ENCODE measurements at places on chromosomes 6 and 20.

DNA sequence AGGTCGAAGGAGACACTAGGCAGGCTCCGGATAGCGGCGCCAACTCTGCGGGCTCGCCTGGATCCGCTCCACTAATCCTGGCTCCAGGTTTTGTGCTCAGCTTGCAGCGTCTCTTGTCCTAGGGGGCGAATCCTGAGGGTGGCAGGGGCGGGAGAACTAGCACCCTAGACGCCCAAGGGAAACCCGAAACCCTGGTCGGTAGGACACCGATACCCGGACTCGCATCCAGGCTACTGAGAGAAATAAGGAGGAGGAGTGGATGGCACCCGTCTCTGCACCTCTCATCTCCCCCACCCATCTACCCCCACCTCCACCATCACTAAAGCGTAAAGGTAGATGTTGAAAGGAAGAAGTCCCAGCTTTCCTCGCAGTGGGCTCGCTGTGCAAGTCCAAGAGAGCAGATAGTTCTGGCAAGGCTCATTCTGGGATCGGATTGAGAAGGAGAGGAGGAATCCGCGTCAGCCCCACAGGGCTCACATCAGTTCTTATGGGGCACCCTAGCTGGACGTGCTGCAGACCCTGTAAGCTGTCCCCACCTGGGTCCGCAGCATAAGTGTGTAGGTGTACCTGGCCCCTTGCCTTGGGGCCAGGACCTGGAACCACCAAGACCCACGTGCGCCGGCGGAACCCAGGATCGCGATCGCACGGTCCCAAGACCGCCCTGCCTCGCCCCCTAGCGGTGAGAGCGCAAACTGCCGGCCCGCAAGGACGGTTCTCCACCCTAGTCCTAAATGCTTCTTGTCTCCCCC lies 6.9 kb downstream of the SLC32A1 start:
- peak; percentile 56 for DNase-seq

- no peak for DNase-seq
These were observed 2.7 kb upstream of the NKAIN4 start for GRCh38 chr20:63256954-63257353.

DNA sequence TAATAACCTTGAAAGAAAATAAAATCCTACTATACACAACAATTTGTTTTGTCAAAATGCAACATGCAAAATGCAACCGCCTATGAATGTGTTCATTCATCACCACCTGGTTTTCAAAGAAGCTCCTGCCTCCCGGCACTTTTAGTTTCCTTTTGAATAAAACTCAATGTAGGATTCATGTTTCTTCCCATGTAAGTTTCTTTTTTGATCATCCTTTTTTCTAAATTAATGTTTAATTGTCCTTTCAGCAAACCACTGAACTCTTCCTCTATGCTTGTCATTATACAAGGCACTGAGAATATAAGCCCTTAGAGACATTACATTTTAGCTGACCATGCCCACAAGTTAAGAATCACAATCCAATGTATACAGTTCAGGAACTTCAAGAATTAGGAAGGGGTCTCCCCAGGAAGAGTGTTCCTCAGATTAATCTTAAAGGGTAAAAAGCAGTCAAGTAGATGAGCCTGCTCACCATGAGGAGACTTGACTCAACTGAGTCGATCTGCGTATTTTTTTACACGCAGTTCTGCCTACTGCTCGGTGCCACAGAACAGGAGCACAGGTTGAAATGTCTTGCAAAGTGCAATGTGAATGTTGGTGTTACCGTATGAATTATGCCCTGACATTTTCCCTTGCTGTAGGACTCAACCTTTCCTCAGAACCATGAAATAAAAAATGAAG lies 7.2 kb upstream of the THEMIS start:
- DNase-seq: no peak

DNA sequence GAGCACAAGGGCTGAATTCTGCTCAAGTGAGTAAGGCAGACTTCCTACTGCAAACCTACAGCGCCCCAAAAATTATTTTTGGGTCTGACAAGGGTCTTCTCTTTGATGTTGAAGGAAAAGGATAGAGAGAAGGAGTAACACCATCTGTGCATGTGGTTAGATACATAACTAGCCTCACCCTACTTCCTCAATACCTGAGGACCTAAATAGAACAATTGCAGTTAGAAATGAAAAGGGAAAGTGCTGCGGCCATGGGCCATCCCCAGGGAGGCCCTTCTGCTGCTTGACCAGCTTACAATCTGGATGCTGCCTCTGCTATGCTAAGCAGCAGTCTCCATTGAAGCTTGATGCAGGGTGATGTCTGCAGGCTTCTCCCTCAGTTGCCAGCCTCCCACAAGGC lies 63.2 kb upstream of the ARMH2 start:
- DNase-seq: no peak

- DNase-seq: no peak
These were observed 58.5 kb upstream of the CCN6 start for GRCh38 chr6:111995404-111995803.

DNA sequence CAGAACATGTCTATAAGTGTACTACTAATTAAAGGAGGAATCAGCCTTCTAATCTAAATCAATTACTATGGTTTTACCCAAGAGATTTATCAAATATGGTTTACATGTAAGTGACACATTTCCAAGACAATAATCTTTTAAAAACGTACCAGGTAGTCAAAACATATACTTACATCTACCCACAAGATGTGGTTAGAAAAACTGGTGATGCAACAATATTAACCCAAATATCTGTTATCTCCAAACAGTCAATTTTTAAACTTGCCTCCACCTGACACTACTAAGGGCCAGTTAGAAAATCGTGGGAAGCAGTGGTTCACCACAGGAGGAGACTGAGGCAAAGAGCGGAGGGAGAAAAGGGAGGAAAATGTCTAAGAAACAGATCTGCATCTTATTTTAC lies 28.0 kb downstream of the NOL7 start:
- DNase-seq: no peak

DNA sequence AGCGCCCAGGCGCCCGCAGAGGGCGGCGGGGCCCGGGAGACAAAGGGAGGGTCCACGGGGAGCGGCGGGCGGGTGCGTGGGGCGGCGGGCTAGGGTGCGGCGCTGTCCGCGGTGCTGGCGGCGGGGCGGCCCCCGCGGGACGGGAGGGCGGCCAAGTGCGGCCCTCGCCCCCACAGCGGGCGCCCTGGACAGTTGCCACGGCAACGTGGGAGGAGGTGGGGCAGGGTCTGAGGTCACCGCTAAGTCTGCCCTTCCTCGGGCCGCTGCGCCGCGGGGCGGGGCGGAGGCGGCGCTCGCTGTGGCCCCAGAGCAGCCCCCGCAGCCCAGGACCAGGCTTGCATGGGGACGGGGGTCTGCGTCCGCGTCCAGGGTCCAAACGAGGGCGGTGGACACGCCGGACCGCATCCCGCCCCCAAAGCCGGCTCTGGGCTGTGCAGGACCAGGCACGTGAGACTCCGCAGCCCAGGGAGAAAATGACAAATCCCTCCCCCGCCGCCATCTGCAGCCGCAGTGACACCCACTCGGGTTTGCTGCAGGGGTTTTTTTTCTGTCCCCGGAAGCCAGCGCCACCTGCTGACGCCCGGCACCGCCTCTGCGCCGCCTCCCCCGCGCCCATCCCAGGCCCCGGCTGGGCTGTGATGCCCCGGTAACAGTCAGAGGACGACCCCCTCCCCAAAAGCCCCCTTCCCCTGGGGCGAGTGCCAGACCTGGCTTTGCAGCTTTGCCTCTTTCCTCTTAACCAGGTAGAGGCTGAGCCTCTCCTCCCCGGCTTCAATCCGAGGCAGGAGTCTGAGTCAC lies 36.8 kb downstream of the YTHDF1 start:
- no peak for DNase-seq

DNA sequence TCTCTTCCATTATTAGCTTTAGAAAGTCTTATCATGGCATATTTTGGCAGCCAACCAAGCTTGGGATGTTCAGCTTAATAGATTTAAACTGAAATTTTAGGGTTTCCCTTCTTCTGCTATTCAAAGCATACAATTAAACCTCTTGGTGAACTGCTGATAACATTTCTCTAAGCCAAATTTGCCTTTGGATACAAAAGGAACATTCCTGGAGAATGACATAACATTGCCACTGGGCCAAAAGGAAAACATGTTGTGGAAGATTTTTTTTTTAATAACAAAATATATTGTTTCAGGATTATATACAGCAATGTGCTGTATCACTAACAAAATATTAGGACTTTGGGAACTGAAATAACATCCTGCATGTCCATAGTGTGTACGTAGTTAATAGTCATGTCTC lies 215.1 kb upstream of the TBX18 start:
- no peak for DNase-seq

GRCh38 chr6:139531148-139532115 lies 157.0 kb upstream of the CITED2 start:
- DNase-seq: no peak

GRCh38 chr6:148422085-148422484 lies 79.4 kb downstream of the SASH1 start:
- no peak for DNase-seq

- DNase-seq: no peak
These were observed 5.0 kb downstream of the LEMD2 start for GRCh38 chr6:33783781-33784520.

DNA sequence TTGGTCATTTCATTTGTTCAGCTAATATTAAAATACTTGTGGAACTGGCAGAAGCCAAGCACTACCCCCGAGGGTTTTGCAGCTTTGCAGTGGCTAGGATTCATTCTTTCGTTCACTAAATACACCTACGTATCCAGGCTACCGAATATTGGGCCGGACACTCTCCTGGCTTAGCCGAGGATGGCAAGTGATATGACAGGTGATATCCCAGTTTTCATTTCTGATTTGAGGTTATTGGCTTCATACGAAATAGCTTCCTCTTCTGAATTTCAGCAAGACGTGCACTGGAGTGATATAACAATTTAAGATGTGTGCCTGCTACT lies 536 bp upstream of the MTFR2 start:
- no peak for DNase-seq

- no peak for DNase-seq
These were observed 297.9 kb downstream of the CD83 start for GRCh38 chr6:14415452-14415851.

GRCh38 chr6:64050590-64050989 lies 415.0 kb downstream of the PHF3 start:
- DNase-seq: no peak

DNA sequence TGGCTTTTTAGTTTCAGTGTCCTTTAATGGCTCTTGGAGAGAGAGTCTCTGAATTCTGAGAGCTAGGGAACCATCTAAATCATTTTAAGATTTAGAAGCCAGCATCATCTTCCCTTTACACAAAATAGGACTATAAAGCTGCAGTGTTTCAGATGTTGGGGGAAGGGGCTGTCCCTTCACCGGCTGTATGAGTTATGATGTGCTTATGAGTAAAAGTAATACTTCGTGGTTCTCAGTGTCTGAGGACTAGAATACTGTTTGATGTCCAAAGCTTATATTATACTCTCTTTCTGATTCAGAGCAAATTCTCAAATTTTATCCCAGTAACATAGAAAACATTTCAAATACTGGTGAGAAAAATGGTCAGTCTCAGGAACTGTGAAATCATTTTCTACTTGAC lies 63.5 kb upstream of the FAM8A1 start:
- DNase-seq: no peak

- DNase-seq: no peak
These were observed 15.1 kb downstream of the RMND1 start for GRCh38 chr6:151436802-151437201.

DNA sequence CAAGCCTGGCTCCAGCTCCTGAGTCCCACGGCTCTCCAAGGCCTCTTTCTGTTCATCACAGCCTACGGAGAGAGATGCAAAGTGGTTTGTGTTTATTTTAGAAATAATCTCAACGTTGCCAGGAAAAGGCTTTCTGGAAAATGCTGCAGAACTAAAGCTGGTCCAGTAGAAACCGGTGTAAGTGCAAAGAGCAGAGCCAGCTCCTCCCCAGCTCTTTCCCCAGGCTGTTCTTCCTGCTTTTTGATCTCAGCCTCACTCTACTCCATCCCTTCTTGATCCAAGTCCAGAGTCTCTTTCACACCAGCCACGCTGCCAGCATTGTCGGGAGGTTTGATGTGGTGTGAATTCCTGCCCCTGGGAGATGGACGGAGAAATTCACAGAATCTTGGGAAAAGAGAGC lies 69.8 kb downstream of the TMEM170B start:
- DNase-seq: no peak

- DNase-seq: no peak
These were observed 46.2 kb downstream of the TTI1 start for GRCh38 chr20:37986873-37987601.

GRCh38 chr6:32181915-32182529 lies 2.0 kb downstream of the AGER start:
- DNase-seq: no peak

DNA sequence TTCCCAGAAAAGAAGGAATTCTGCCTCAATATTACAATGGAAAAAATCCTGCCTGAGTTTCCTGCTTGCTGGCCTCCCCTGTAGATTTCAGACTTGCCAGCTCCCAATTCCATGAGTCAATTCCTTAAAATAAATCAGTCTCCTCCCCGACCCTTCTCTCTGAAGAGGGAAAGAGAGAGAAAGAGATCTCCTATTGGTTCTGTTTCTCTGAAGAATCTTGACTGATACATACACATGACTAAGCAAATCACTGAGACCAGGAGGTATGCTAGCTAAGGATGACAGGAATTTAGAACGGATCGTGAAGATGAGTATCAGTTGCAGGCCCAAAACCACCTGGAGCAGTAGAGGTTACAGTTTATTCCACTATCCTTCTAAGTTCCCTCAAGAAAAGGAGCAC lies 11.3 kb upstream of the RBM24 start:
- no peak for DNase-seq

- DNase-seq: no peak
These were observed 109.3 kb downstream of the HACE1 start for GRCh38 chr6:104750449-104750848.

- no peak for DNase-seq
These were observed 567.4 kb downstream of the COL12A1 start for GRCh38 chr6:74638412-74638811.

GRCh38 chr6:109117346-109118035 lies 22.2 kb downstream of the CEP57L1 start:
- DNase-seq: no peak

DNA sequence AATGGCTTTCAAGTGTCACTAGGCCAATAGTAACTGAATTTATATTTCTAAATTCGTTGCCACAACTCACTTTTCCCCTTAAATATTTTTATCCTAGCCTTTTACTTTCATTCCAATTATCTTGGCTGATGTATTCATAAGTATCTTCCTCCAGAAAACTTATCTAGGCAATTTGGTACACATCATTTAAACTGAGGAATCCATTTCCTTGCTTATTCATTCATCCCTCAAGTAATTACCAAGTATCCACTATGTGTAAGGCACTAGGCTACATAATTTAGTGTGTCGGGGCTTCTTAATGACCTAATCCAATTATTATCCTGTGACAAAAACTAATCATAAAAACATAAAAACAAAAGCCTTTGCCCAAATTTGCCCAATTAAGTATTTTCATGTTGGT lies 258.3 kb upstream of the TCF21 start:
- no peak for DNase-seq

DNA sequence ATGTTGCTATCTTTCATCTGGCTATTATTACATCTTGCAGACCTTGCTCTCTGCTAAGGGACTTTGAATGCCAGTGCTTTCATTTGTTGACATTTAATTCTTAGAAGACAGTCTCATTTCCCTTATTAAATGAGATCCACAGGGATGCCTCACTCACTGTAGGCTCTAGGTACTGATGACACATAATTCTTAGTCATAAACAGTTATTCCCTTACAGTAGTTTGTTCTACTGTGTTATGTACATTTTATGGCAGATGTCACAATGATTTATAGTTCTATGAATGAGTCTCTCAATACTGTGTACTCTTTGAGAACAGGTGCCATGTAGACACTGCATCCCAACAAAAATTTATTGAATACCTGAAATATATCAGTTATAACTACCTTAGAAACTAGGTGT lies 70.3 kb downstream of the FAM83B start:
- no peak for DNase-seq

GRCh38 chr6:168326294-168327261 lies 7.0 kb upstream of the DACT2 start:
- peak; percentile 30 for DNase-seq
